CD4-positive, alpha-beta T cell treated with Interferon alpha-2 for 1 hour (primary cell): ENCODE measurements at places on chromosomes 3 and 15.

- peak; percentile 42 for DNase-seq
Observed at GRCh38 chr15:65032801-65033537, 3.5 kb upstream of the MTFMT start.

DNA sequence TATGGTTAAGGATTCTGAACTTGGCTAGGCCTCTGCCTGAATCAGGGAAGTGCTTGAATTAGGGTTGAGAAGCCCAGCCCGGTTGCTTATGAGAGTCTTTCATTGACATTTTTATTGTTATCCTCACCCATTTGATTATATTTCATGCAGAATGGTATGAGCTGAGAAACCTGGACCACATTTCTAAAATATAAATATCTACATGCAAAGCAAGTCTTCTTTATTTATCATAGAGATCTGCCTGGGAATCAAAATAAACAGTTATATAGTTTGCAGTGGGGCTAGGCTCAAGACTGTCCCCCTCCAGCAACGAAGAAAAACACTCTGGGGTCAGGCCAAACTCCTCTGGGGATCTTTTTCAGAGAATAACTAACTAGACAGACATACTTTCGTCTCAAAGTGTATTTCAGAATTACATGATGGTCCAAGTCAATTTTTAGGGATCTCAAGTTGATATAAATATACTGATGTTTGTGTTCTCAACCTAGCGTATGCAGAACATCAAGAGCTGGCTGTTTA, 675.4 kb upstream of the NR2F2 start:
- no peak for DNase-seq

DNA sequence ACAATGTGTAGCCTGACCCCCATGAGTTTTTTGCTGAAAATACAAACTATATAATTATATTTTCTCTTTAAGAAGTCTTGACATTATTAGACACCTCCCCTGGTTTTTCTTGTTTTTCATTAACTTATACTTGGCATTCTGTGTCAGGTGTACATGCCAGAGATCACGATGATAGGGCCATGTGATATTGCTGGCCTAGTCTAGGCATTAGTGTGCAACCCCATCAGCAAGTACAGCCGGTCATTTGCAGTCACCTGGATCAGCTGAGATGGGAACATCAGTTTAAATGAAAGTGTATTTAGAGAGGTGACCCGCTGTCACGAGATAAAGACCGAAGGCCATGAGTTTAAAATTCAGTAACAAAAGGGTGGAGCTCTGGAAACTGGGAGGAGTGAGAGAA, 12.6 kb upstream of the SPPL2A start:
- DNase-seq: no peak

DNA sequence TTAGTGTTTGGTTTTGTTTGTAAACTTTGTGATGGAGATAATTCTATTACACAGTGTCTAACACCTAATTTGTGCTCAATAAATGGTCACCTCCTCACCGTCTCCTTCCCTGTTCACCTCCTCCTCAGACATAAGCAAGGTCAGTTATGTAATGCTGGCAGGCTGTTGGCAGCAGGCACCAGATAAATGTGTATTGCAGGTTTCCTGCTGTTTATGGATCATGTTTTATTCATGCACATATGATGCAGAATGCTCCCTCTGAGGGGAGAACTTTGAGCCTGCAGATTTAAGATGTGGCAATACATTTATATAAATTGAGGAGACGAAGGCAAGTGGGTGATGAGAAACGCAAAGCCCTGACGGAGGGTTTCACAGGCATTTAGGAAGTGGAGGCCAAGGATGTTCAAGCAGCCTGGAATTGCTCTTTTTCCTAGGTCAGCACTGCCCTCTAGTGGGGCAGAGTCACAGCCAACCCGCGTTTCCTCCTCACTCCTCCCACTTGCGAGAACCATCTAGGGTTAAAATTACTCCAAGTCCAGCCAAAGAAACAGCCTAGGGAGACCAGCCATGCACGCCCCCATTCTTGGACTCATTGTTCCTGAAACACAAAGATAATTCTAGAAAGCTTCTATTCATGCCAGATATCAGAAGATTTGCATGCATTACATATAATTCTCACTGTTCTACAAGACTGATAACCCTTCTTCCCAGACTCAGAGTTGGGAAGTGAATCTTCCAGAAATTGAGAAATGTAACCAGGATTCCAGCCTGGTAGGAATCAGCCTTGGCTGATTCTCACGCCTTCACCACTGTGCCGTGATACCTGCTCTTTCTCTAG, 228.7 kb downstream of the SLCO3A1 start:
- peak; percentile 40 for DNase-seq

DNA sequence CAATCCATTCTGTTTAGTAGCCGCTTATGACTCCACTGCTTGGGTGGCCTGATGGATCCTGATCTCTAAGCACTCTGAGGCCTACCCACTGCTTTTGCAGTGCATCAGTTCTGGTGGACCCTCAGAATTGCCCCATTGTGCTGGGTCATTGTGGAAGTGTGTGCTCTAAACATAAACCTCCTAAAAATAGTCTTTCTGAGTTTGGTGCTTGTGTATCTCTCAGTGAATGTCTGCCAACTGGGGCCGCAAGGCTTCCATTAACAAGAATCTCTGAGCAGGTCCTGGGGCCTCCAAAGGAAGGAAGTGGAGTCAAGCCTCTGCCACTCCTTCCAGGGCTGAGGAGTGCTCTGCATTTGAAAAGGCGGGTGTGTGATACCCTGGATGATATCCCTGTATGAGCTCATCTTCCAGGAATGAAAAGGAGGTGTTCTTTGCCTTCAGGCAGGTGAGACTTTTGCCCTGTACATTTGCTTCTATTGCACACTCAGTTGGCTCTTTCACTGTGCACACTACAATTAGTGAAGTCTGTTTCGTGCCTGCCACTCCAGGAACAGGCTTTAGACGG, 80.0 kb upstream of the CACNA2D3 start:
- no peak for DNase-seq
